ENCODE measurements at places on chromosomes 16 and 17.

- DNase-seq, result no peak
Measured at GRCh38 chr17:61618950-61619349, 27.9 kb upstream of the NACA2 start.

DNA sequence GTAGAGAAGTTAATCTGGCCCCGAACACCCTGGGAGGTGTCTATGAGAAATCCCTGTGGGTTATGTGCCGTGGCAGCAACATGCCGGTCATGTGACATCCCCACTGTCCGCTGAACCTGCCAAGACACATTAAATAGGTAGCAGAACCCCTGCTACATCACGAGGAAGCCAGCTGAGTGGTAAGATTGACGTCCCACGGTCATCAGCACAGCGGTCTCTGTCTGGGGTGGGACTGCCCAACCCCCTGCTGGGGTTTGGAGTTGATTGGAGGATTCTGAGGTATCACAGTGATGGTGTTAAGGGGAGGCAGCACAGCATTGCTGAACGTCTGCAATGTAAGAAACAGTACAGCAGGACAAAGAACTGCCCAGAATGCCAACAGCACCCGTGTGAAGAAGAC is 2.0 kb downstream of the TMED6 start:
- DNase-seq, result no peak

- DNase-seq, result no peak
Measured at GRCh38 chr16:27344721-27345120, 30.9 kb downstream of the IL4R start.

DNA sequence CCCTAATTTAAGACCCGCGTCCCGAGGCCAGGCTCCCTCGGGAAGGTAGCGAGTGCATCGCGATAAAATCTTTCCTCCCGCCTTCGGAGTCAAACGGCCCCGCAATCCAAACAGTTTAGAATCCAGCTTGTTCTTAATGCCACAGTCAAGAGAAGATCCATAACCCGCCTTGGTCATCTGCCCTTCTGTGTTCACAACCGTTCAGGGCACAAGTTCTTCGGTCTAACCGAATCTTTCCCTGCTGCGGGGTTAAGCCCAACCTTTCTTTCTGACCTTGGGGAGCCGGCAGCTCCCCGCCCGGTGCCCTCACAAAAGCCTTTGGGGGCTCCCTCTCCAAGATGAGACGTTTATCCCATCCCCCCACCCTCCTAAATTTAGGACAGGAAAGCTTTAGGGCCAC is 30.3 kb downstream of the CPSF4L start:
- DNase-seq, result peak; percentile 28

DNA sequence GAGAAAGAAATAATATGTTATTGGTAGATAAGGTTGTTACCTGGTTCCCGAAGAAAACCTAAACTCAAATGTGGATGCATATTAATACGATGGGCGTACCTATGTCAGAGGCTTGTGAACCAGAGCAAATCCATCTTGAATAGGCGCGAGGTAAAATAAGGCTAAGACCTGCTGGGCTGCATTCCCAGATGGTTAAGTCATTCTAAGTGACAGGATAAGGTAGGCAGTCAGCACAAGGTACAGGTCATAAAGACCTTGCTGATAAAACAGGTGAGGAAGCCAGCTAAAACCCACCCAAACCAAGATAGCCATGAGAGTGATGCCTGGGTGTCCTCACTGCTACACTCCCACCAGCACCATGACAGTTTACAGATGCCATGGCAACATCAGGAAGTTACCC is 1400.1 kb downstream of the CDH8 start:
- no peak for DNase-seq

DNA sequence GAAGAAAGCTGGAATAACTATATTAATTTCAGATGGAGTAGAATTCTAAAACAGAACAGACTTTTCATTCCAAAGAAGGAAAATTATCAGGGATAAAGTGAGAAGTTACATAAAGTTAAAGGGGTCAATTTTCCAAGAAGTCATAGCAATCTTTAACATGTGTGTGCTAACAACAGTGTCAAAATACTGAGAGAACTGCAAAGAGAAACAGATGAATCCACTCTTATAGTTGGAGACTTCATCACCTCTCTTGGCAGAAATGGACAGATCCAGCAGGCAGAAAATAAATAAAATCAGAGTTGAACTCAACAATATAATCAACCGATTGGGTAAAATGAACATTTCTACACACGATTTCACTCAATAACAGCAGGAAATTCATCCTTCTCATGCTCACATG is 5.4 kb downstream of the ABCA9 start:
- DNase-seq, result no peak

DNA sequence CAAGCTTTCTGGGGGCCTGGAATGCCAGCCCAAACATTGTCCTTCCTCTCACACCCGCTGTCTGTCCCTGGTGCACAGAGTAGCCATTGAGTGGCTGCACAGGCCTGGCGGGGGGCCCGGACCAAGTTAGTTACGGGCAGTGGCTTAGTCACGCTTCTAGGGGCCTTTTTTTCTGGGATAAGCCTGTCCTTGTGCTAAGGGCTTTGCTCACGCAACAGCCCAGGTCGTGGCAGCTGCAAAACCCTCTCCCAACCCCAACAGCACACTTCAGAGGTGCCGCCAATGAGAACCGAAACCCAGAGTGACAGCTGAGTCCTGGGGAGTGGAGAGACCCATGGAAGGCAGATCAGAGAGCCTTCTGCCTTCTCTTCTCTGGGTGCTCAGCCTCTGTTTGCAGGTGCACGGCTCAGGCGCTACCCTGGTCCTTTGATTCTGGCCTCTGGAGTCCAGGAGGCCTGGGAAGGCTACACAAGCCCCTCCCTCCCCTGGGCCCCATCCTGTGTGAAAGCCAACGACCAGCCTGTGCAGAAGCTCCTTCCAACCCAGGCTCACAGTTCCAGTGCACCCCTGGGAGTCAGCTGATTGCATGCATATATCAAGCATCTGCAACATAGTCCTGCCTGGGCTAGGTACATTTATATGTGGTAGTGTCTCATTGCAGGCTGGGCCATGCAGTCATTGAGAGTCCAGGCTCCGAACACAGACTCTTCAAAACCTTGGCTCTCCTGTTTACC is 9.1 kb downstream of the WSCD1 start:
- peak; percentile 1 for DNase-seq

DNA sequence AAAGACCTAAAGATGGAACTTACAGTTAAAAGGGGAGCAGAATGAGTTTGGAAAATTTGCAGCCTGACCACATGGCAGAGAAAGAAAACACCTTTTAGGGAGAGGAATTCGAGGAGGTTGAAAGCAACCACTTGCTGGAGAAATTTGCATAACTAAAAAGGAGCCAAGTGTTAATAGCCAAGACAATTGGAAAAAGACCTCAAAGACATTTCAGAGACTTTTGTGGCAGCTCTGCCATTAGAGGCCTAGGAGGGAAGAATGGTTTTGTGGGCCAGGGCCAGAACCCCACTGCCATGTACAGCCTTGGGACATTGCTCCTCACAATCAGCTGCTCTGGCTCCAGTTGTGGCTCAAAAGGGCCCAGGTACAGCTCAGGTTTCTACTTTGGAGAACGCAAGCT is 338.5 kb downstream of the UTP18 start:
- DNase-seq, result no peak

GRCh38 chr16:22235839-22236745 is 30.0 kb downstream of the EEF2K start:
- DNase-seq, result no peak

DNA sequence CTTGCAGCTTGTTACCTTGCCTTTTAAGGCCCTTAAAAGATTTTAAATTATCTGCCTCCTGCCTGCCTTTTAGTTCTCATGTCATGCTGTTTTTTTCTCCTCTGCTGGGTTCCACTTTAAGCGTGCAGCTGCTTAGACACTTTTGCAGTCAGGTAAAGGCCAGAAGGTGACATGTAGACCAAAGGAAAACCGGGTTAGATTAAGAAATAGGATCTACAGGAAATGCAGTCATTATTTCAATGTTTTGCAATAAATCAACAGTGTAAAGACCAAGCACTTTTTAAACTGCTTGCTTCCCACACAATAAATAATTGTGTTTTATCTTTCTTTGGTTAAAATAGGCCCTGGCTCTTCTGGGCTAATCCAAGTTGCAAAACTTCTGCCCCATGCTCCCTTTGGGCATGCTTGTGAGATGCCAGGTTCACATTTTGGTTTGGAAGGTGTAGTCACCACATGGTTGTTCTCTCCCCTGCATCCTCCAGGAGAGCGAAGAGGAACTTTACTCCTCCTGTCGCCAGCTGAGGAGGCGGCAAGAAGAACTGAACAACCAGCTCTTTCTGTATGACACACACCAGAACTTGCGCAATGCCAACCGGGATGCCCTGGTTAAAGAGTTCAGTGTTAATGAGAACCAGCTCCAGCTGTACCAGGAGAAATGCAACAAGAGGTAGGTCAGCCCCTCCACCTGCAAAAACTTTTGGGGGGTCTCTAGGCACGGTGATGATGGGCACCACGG is 54.9 kb downstream of the SDR42E1 start:
- no peak for DNase-seq

DNA sequence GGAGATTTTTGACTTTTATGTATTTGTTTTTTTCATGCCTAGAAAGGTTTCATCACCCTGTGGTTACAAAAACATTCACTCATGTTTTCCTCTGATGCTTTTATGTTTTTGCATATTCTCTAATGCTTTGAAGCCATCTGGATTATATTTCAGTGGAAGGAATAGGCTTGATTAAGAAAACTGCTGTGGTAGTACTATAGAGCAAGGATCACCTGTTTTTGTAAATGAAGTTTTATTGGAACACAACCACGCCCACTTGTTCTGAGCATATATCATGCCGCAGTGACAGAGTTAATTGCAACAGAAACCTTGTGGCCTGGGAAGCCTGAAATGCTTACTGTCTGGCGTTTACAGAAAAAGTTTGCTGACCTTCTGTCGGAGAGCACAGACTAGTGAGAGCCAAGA is 11.5 kb downstream of the COX10 start:
- DNase-seq, result peak; percentile 0

GRCh38 chr16:77496934-77497333 is 62.1 kb upstream of the ADAMTS18 start:
- no peak for DNase-seq

DNA sequence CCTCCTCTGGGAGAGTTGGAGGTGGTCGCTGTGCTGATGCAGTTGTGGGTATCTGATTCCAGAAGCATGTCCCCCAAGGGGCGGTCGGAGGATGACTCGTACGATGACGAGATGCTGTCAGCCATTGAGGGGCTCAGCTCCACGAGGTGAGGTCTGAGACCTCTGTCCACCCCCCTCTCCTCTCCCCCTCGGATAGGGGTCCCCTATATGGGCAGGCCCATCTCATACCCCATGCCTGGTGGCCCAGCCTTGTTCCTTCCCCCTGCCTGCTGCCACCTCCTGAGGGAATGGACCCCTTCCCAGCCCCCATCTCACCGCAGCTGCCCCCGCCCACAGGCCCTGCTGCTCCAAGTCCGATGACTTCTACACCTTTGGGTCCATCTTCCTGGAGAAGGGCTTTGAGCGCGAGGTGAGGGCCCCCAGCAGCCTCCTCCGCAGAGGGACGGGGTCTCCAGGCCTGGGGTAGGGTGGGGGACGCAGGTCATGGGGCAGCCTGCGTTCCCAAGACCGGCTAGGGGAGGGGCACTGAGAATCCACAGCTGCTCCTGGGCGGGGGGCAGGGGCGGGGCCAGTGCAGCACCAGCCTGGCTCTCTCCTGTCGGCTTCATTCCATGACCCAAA is 39.2 kb downstream of the ADCY7 start:
- no peak for DNase-seq

DNA sequence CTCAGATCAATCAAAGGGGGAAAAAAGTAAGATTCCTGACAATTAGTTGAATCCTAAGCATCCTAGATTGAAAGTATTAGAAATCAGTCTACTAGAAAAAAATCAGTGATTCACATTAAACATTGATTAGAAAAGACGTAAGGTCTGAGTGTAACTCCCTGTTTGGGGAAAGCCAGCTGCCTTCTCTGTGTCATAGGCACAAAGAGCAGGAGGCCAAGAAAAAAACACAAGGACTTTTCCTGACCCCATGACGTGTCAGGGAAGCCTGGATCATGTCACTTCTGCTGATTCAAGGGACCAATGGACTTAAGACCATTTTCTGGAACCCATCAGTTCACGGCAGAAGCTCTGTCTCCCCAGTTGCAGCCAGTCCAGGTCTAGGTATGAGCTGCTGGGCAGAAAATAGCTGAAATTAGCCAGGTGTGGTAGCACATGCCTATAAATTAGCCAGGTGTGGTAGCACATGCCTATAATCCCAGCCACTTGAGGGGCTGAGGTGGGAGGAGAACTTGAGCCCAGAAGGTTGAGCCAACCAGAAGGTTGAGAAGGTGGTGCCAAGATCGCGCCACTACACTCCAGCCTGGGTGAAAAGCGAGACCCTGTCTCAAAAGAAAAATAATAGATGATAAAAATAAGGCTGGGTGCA is 35.9 kb downstream of the RANBP10 start:
- DNase-seq, result no peak

GRCh38 chr17:2075336-2076086 is 20.6 kb downstream of the HIC1 start:
- DNase-seq, result no peak

GRCh38 chr17:14205992-14206461 is 30.6 kb downstream of the CDRT15 start:
- no peak for DNase-seq

- DNase-seq, result peak; percentile 92
Measured at GRCh38 chr16:87765776-87766484, at the start of gene KLHDC4. Gene KLHDC4, minus strand, starts transcription at chr16:87765986. Its CDS starts 96 bp downstream, at chr16:87765890.

- DNase-seq, result no peak
Measured at GRCh38 chr17:27319541-27320221, 25.8 kb downstream of the WSB1 start.

DNA sequence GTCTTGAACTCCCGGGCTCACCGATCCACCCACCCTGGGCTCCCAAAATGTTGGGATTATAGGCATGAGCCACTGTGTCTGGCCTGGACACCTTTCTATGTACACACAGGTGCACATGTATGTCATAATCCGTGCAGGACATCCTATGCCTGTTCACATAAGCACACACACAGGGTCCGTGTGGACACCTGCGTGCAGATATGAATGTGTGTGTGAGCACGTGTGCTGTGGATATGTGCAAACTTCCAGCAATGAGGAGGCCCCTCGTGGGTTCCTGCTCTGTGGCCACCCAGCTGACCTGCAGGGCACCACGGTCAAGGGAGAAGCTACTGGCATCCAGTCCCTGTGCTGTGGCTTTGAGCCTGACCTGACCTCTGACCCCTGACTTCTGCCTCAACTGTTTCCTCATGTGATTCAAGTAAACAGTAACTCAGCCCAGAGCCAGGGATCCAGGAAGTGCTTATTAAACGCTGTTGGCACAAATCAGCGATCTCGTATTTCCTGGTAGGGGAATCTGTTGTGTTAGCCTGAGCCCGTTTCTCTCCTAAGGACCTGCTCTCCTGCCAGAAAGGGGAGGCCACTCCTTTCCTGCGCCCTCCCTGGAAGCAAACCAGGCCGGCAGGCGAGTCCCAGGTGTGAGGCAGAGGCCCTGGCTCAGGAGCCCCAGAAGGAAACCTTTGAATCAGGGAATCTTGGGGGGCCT is 6.5 kb downstream of the CPNE7 start:
- no peak for DNase-seq

GRCh38 chr17:41973408-41973811 is 6.8 kb downstream of the CNP start:
- no peak for DNase-seq

DNA sequence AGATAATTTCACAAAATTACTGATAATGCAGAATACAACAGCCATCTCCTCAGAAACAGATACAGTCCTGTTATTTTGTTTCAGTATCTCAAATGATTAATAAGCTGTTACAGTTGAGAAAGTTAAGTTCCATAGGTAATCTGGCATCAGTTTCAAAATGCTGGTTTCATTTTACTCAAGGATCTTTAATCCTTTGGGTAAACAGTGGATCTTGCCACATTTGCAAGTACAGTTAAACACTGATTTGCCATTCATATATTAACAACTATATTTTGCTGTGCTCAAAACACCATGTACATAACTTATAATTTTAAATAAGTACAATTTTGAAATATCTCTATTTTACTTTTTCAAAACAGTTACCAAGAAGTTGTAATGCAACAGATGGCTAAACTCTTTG is 31.2 kb downstream of the RPGRIP1L start:
- DNase-seq, result no peak

Measured in NAMALWA (cell line).